ENCODE measurements at places on chromosomes 7 and 10.

GRCh38 chr10:75771606-75772005 lies 340.2 kb downstream of the LRMDA start:
- no peak overlapping the region for H3K27ac ChIP-seq
- DNase-seq = no peak
- H3K4me1 ChIP-seq = peaks cover 13% of the 10 kb centered on the region
- H3K27me3 ChIP-seq = peaks cover 3% of the 10 kb centered on the region

DNA sequence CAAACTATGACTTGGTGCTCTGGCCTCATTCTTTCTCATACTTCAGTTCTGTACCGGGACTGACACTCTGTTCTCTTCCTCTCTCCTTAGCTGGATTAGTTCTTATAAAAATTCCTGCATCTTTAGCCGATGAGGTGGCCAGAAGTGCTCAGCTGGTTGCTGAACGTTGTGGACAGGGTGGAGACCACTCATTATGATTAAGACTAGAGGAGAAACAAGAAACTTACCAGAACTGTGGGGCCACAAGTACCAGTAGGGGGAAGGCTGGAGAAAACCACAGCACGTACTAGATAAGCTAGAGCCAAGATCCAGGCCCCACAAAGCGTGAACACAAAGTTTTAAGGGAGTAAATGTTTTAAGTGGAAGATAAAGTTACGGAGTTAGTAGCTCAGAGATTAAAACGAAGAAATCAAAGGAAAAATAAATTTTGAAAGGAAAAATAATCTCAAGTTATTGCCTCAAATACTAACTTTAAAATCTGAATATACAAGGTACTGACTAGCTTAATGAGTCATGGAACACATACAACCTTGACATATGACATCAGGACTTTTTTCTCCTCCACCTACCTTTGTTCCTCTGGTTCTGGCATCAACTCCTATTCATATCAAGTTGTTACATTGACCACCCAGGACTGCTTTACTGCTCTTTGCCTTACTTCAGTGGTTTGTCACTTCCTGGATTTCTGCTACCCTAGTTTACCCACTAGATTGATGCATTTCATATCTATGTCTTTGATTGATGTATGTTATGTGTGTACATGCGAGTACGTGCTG lies 469.0 kb downstream of the TFEC start:
- no peak for DNase-seq
- peaks cover 2% of the 10 kb centered on the region for H3K27me3 ChIP-seq
- H3K27ac ChIP-seq = no peak overlapping the region
- H3K4me1 ChIP-seq = no peaks in the 10 kb centered on the region
- no peak overlapping the region for H3K4me3 ChIP-seq

GRCh38 chr10:110032801-110033700 lies 25.3 kb downstream of the ADD3 start:
- no peaks in the 10 kb centered on the region for H3K36me3 ChIP-seq
- peaks cover 75% of the 10 kb centered on the region for H3K4me1 ChIP-seq
- no peak overlapping the region for H3K4me3 ChIP-seq
- DNase-seq = no peak
- no peaks in the 10 kb centered on the region for H3K27me3 ChIP-seq

DNA sequence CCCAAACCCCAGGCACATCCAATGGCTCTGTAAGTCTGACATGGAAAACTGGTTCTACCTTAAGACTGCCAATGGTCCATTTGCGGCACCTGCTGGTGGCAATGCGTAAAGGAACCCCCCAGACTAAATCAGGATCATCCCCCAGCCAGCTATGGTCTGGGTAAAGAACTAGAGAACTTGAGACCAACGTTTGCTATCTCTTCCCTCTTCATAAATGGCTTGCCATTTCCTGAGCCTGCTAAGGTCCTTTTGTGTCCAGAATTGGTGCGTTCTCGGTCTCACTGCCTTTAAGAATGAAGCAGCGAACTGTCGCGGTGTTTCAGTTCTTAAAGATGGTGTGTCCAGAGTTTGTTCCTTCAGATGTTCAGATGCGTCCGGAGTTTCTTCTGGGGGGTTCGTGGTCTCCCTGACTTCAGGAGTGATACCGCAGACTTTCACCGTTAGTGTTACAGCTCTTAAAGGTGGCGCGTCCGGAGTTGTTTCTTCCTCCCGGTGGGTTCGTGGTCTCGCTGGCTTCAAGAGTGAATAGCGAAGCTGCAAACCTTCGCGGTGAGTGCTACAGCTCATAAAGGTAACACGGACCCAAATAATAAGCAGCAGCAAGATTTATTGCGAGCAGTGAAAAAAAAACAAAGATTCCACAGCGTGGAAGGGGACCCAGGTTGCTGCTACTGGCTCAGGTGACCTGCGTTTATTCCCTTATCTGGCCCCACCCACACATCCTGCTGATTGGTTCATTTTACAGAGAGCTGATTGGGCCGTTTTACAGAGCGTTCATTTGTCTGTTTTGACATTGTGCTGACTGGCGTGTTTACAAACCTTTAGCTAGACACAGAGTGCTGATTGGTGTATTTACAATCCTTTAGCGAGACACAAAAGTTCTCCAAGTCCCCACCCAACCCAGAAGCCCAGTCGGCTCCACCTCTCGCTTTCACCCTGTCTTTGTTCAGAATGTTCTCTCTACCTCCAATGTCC lies 95.4 kb downstream of the ELMO1 start:
- H3K27me3 ChIP-seq = no peaks in the 10 kb centered on the region
- H3K27ac ChIP-seq = peak overlapping the region; percentile 97
- H3K4me1 ChIP-seq = peaks cover 88% of the 10 kb centered on the region
- peaks cover 31% of the 10 kb centered on the region for H3K36me3 ChIP-seq
- DNase-seq = peak; percentile 90
- H3K4me3 ChIP-seq = peak overlapping the region; percentile 96

- H3K27ac ChIP-seq = no peak overlapping the region
- H3K4me3 ChIP-seq = no peak overlapping the region
- no peaks in the 10 kb centered on the region for H3K4me1 ChIP-seq
- H3K36me3 ChIP-seq = no peaks in the 10 kb centered on the region
- peaks cover 3% of the 10 kb centered on the region for H3K27me3 ChIP-seq
- no peak for DNase-seq
These were observed 53.6 kb upstream of the DYNC1I1 start for GRCh38 chr7:95718577-95719410.
